Activated T-helper 9 cell treated with anti-CD3 and anti-CD28 coated beads, Interleukin-2, amount 50 U/mL, for 16 hours (primary cell): ENCODE measurements at places on chromosomes 4 and X.

- peak; percentile 88 for DNase-seq
These were observed 104.0 kb downstream of the FAM53A start for GRCh38 chr4:1579901-1580691.

- DNase-seq, result no peak
These were observed 327.1 kb downstream of the STIM2 start for GRCh38 chr4:27187786-27188185.

GRCh38 chr4:103948244-103949018 is 228.6 kb upstream of the TACR3 start:
- no peak for DNase-seq

- no peak for DNase-seq
These were observed 10.8 kb downstream of the TMEM187 start for GRCh38 chrX:153983321-153983801.

GRCh38 chr4:85107553-85107952 is 141.1 kb upstream of the WDFY3 start:
- no peak for DNase-seq

GRCh38 chrX:49976682-49977197 is 54.3 kb downstream of the CLCN5 start:
- no peak for DNase-seq

GRCh38 chr4:145830699-145831098 is 107.9 kb downstream of the ZNF827 start:
- no peak for DNase-seq

DNA sequence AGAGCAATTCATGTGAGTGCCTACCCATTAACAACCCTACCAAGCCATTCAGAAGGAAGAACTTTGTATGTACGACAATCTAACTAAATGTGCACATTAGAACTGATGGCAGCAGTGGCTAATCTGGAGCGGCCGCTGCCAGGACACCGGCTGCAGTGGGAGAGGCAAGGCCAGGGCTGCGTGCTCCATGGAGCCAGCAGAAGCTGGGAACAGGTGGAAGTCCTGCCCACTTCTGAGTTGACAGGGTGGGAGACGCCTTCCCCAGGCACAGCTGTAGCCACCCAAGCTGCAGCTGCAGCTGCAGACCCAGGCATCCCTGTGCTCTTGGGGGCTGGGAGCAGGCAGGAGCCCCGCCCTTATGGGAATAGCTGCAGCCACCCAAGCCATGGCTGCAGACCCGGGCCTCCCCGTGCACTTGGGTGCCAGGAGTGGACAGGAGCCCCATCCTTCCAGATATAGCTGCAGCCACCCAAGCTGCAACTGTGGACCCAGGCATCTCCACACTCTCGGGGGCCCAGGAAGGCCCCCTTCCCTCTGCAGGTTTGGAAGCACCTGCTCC is 79.1 kb upstream of the DDX60 start:
- DNase-seq, result no peak

DNA sequence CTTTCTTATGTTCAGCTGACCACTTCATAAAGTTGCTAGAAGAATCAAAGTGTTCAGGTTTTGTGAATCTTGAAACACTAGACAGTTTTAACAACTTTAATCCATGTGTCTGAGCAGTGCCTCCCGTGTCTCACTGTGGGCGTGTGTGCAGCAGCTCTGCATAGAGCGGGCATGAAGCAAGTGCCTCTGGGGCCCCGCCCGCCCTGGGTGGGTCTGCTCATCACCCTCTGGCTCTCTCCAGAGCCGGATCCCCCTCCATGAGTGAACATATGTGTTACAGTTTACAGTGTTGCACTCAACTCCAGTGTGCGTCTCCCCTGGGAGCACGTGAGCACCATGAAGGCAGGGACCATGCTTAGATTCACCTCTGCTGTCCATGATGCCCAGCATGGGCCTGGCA is 37.6 kb upstream of the CRMP1 start:
- DNase-seq, result no peak

DNA sequence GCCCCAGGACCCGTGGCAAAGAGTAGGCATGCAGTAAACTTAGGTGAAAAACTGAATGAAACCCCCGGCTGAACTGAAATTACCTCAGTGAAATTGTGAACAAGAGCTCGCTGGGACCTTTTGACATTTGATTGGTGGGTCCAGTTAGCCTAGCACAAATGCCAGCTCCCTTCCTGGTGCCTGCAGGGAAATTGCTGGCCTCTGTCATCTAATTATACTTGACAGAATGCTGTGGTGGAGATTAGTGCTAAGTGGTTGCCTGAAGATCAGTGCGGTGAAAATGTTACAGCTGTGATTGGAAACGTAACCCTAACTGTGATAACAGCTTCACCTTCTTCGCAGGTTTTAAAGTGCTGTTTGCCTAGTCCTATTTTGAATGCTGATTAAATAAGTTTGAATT is 43.0 kb downstream of the ADD1 start:
- no peak for DNase-seq

GRCh38 chrX:107396235-107396634 is 53.2 kb upstream of the FRMPD3 start:
- no peak for DNase-seq

DNA sequence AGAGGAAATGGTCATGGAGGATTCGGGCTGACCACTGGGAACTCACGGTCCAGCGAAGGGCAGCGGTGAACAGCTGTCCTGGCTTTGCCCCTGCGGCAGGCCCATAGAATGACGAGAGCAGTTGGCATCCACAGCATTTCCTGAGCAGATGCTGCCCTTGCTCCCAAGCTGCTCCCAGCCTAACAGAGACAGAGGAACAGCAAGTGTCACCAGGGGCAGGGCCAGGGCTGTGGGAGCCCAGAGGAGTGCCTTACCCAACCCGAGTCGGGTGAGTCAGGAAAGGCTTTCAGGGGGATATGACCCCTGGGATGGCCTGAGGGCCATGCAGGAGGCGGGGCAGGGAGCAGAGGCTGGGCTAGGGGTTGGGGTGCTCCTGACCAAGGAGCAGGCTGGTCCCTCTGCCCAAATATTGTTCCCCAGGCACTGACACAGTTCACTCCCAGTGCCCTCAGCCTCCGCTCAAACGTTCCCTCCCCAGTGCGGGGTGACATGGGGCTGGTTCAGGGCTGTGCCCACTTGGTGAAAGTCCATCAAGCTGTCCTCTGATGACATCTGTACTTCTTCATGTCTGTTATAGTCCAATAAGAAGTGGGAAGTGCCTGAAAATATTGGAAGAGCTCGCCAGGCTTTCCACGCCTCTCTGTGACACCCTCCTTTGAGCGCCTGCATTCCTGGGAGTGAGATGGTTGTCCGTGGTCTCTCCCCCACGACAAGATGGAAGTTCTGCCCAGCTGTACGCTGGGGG is 64.7 kb upstream of the GPR78 start:
- DNase-seq, result no peak

DNA sequence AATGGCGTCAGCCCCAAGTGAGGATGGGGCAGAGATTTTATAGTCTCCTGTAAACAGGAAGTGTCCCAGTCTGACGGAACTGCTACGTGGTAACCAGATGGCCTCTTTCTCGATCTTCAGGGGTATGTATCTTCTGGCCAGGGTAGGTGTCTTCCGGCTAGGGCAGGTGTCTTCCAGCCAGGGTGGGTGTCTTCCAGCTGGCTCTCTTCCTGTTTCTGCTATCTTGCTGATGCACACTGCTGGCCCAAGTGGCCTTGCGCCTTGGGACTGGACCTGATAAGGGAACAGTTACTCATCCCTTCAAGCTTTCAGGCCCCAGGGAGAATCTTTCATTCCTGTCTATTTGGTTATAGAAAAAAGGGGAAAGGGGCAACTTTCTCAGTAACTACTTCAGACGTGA is 178.7 kb upstream of the MAGEE2 start:
- DNase-seq, result no peak

- no peak for DNase-seq
These were observed 11.1 kb upstream of the LNX1 start for GRCh38 chr4:53602390-53602789.

DNA sequence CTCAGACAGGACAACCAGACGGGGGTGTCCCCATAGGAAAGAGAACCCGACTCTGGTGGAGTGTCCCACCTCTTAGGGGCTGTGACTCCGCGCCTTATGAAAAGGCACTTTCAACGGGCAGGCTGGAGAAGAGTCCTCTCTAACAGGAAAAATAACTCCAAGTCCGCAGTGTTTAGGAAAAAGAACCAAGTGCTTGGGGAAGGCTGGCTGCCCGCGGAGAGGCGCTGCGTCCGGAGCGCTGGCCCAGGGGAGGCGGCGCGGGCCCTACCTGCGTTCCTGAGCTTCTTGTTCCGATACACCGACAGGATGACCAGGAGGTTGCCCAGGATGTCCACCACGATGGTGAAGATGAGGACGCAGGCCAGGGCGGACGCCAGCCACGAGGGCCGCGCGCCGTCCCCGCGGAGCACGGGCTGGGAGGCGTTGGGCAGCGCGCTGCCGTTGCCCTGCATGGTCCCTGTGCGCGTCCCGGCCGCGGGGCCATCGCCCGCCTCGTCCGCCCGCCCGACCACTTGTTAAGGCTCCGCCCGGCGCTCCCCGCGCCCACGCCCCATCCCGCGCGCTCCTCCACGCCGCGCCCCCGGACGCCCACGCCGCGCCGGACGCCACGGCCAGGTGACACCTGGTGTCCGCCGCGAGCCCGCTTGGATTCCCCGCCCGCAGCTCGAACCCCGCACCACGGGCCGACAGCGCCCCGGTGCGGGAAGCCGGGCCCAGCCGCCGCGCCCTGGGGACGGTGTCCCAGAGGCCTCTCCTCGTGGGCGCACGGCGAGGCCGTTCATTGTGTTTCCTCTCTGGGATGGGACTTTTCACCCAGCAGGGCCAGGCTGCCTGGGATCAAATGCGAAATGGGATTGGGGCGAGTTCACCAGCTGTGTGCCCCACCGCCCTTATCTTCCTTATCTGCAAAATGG is at the start of gene MTNR1A:
TSS of gene MTNR1A (minus strand) at position 654 of the 914 bp plus-strand sequence. CDS start at position 452, 202 bp downstream.
- DNase-seq, result no peak

- no peak for DNase-seq
These were observed 307.9 kb upstream of the IGFBP7 start for GRCh38 chr4:57418133-57418532.

GRCh38 chrX:130756233-130756632 is 146.8 kb downstream of the ENOX2 start:
- DNase-seq, result no peak

GRCh38 chrX:17035111-17035510 is 88.7 kb downstream of the REPS2 start:
- DNase-seq, result no peak

- DNase-seq, result no peak
These were observed 997.1 kb downstream of the RAB28 start for GRCh38 chr4:12487000-12487399.

- DNase-seq, result no peak
These were observed 133.8 kb downstream of the PALLD start for GRCh38 chr4:168630445-168631187.

DNA sequence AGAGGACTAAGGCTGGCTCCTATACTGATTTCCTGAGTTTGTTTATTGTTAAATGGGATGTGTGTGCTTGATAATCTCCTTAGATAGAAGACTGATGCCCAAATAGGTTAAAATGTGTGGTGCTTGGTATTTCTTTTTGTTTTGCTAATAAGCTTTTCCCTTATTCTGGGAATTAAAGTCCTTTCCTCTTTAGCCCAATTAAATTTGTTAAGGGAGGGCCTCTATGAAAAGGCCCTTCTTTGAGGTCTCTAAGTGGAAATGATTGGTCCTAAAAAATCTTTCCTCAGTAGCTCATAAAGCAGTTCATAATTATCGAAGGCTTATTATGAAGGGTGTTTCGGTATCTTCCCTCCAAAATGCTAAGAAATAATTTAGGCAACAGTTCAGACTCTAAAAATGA is at the start of gene RRH:
TSS of gene RRH (plus strand) at position 301 of the 400 bp plus-strand sequence. CDS start at position 357, 56 bp downstream.
- no peak for DNase-seq

DNA sequence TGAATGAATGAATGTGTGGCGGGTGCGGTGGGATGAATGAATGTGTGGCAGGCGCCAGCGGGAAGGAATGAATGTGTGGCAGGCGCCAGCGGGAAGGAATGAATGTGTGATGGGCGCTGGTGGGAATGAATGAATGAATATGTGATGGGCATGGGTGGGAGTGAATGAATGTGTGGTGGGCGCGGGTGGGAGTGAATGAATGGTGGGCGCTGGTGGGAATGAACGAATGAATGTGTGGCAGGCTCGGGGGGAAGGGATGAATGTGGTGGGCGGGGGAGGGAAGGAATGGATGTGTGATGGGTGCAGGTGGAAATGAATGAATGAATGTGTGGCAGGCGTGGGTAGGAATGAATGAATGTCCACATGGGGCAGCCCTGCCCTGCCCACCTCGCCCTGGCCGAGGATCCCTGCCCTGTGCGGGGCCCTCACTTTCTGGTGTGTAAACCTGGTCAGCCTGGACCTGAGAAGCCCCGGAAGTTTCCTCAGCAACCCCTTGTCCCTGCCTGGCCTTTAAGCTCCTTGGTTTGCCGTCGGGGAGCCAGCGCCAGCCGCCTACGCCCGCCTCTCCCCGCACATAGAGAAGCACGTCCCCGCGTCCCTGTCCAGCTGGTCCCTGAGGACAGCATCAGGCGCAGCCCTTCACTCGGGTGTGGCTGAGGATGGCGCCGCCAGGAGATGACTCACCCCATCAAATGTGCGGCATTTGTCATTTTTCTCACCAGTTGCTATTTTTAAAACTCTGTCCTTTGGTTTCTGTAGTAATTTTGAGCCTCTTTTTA is 112.8 kb upstream of the LRPAP1 start:
- no peak for DNase-seq

DNA sequence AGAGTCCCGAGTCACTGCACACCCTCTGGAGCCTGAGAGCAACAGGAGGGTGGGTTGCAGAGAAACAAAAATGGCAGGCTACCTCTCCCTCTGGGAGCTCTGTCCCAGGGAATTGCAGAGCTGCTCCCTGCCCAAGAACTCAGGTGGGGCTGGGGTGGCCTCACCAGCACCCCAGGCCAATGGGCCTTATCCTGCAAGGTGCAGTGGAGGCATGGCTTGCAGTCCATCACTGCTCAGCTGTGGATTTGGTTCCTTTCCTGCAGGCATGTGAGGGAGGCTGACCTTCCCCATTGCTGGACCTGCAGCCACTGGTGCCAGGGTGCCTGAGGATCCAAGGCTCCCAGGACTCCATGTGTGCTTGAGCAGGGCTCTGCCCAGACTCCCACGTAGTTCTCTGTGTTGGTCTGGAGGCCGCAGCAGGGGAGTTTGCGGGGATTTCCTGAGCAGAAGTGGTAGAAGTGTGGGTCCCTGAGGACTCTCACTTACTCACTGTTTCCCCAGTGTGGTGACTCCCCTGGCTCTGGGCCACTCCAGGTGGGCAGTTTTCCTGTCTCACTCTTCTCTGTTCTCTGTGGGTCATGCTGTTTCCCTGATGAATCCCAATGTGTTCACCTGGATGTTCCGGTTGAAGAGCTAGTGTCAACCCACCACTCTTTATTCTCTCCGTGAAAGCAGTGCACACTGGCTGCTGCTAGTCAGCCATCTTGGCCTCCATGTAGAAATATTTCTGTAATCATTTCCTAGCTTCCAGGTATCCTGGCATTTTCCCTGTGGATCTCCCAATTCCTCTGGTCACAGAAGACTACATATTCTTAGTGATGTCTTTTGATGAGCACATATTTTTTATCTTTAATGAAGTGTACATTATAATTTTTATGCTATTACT is 82.3 kb downstream of the ARHGAP24 start:
- no peak for DNase-seq
